HT-29 (cell line): ENCODE measurements at places on chromosomes 6 and 20. TPM values are rescaled to one million over a fixed set of nuclear protein-coding genes. Genes with fewer than 3 reads are reported as not detected.

DNA sequence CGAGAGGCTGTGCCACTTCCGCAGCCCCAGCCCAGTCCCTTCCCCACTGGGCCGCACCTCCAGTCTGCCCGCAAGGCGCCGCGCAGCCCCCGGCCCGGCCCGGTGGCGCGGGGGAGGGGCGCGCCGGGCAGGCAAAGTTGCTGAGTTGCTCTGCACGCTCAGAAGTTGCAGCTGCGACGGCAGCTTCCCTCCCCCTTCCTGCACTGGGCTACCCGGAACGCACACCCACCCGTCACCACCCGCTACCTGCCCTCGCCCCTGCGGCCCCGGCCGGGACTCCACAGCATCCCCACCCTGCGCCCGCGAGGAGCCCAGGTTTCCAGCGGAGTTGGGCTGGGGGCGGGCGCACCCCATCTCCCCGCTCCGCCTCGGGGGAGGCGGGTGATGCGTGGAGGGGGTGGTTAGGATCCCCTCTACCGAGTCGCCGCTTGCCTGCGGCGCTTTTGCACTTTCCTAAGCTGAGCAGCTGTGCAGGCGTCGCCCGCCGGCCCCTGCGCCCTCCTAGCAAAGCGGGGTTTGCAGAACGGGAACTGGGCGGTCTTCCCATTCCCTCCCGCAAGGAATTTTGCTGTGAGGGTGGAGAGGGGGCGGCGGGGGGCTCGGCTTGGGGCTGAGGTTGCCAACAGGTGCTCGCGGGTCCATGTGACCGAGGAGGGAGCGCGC, 55.9 kb upstream of the RREB1 start:
- DNase-seq: peak; percentile 22

DNA sequence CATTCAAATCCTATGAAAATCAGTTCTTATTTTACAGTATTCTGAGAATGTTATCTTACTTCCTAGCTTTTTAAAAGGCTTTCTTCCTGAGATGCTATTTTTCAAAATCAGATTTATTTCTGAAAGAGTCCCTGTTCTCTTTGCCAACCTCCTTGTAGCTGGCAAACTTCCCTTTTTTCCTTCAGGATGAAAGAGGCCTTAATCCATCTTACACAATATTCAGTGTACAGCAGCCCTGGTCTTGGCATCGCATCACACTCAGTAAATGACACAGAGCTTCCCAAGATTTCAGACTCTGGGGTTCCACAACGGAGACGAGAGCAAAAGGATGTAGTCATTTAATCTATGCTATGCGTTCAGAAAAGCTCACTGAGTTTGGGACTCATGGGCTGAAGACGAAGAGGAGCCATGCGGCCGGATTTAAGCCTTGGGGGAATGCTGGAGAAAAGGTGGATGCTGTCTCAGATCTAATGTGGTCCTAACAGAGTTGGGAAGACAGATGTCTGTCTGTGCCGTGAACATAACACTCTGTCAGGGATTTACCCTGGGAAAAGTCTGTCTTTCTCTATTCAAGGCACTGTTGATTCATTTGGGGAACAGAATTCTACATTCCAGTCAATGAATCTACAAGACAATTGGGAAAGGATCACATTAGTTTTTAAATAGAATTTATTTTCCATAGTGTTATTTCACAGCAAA, 616.4 kb upstream of the AGPAT4 start:
- no peak for DNase-seq

- DNase-seq: no peak
Measured at GRCh38 chr6:122803171-122803661, 14.2 kb downstream of the SMPDL3A start.

The MYLIP gene
- total RNA-seq: 16.3 and 26.0 TPM in 2 replicates

The PCSK2 gene
- total RNA-seq: not detected in 2 replicates
